ENCODE measurements at places on chromosomes 1 and 21.

DNA sequence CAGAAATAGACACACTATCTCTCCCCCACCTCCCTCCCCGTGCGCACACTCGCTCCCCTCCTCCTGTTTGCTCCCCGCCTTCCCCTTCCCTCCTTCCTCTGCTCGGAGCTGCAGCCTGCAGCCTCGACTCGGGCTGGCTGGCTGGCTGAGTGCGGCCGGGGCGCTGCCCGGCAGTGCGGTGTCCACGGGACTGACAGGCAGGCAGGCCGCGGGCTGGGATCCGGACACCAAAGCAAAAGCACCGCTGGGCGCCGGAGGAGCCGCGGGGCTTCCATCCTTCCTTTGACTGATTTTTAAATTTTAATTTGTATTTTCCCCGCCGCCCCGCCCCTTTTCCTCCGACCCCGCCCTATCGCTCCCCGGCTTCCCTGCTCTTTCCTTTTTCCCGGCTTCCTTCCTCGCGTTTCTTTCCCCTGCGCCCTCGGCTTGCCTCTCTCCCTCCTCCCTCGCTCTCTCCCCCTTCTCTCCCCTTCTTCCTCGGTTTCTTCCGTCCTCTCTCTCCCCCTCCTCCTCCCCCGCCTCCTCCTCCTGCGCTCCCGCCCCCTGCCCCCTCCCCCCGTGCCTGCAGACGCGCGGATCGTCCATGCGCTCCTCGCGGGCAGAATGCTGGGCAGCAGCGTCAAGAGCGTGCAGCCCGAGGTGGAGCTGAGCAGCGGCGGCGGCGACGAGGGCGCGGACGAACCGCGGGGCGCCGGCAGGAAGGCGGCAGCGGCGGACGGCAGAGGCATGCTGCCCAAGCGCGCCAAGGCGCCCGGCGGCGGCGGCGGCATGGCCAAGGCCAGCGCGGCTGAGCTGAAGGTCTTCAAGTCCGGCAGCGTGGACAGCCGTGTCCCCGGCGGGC, 109.4 kb downstream of the NAV1 start:
- DNase-seq, result no peak

GRCh38 chr1:28538286-28538685, 14.6 kb upstream of the TRNAU1AP start:
- DNase-seq, result no peak

DNA sequence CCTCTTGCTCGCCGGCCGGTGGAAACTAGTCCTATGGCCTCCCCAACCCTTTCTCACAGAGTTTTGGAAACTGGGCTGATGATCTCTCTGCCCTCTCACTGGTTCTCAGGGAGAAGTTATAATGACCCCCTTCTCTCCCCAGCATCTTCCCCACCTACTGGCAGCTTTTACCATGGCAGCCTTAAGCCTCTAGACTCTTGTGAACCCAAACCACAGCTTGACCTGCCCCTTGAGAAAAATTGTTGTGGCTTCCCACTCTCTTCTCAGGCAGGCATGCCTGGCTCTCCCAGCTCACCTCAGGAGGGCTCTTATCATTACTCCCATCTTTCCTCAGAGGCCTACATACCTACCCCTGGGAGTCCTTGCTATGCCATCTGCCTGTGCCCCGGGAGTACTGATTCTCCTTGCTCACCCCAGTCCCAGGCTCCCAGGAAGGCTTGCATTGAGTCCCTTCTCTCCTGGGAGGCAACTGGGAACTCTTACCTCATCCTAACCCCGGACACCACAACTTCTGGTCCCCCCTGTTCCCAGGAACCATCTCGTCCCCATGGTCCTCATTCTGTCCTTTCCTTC, 1.6 kb downstream of the NSUN4 start:
- DNase-seq, result no peak

DNA sequence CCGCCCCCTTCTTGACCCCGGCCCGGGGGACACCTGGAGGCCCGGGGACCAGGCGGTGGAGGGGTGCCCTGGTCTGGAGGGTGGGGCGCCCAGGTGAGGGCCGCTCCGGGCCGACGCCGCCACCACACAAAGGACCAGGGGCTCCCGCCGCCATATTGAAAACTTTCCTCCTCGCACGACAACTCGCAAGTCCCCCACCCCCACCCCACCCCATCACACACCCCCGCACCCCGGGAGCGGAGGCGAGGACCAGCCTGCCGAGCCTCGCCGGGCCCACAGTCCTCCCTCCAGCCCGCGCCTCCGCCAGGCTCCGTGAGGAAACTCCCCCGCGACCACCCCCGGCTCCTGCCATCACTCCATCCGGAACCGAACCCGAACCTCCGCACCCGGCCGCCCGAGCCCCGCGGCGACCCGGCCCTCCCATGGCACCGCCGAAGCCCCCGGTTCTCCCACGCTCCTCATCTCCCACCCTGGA, 733 bp downstream of the KDM5B start:
- no peak for DNase-seq

- DNase-seq, result no peak
Measured at GRCh38 chr21:43731891-43732711, 13.2 kb downstream of the PDXK start.

DNA sequence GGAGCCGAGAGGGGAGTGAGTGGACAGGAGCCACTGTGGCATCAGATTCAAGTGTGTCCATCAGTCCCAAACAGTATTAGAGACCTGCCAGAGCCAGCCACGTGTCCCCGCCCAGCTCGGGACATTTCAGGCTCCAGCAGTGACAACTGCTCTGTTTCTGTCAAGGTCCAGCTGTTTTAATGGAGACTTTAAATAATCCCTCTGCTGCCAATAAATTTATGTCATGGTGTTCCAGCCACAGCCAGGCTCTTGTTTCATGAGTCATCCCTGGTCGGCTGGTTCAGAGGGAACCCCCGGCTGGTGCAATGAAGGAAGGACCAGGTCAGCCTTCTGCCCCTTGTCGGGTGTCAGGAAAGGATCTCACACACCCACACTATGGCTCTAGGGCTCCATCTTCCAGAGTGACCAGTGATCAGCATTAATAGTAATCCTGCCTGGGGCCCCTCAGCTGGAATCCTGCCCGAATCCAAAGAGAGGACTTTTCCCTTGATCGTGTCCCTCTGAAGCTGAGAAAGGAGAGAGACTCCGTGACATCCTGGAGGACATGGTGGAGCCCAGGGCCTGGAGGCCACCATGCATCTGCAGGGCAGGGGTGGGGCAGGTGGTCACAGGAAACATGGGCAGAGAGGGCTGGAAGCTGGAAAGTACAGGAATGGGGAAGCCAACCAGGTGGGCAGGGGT, 197.3 kb downstream of the MATN1 start:
- no peak for DNase-seq

DNA sequence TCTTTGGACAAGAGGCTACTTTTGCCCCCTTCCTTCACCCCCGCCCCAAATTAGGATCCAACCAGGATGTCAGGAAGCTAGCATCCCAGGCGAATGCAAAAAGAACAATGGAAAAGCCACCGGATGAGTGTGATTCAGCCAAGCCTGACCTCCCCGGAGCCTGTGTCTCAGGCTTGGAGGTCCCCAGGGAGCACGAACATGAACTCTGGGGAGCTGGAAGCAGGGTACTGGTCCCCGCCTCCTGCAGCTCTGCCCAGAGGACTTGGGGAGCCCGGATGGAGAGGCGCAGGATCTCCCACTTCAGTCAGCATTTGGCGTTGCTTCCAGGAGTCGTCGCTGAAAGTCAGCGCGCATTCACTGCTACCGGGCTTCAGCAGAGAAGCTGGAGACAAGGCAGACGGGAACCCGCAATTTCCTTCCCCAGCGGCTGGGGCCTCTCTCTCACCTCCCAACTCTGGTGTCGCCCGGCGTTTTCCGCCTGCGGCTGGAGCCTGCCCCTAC, 1.8 kb upstream of the TBX15 start:
- DNase-seq, result no peak

DNA sequence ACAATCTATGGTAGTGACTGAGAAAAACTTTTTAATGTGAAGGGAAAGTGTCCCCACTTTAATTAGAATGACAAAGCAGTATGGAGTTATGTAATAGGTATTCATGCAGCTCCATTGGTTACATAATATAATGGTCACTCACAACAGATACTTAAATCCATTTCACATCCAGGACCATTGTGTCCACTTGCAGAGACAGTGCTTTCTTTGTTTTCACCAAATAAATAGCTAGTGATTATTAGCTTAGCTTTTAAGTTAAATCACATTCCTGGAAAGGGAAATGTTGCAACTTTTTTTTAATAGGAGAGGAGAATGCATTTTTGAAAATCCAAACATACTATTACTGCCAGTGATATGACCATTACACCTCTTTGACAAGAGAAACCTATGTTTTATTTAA, 22.9 kb downstream of the RGL1 start:
- no peak for DNase-seq

DNA sequence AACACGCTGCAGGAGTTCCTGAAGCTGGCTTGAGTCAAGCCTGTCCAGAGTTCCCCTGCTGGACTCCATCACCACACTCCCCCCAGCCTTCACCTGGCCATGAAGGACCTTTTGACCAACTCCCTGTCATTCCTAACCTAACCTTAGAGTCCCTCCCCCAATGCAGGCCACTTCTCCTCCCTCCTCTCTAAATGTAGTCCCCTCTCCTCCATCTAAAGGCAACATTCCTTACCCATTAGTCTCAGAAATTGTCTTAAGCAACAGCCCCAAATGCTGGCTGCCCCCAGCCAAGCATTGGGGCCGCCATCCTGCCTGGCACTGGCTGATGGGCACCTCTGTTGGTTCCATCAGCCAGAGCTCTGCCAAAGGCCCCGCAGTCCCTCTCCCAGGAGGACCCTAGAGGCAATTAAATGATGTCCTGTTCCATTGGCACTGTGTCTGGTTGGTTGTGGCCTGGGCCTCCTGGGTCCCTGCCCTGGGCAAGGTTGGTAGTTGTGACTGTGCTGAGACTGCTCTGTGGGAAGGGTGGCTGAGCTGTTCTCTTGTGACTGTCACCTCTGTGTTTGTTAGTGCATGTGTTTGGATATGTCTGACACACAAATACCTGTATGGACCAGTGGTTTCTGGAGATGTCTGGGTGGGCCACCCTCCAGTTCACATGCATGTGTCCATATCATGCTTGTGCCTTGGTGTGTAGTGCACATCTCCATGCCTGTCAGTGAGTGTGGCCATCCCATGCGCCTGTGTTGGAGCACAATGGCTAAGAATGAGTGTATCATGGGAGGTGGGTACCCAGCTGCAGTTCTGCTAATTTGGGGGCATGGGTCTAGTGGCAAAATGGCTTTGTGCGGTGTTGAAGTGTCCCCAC, 1.4 kb downstream of the SH3BGRL3 start:
- DNase-seq, result no peak

DNA sequence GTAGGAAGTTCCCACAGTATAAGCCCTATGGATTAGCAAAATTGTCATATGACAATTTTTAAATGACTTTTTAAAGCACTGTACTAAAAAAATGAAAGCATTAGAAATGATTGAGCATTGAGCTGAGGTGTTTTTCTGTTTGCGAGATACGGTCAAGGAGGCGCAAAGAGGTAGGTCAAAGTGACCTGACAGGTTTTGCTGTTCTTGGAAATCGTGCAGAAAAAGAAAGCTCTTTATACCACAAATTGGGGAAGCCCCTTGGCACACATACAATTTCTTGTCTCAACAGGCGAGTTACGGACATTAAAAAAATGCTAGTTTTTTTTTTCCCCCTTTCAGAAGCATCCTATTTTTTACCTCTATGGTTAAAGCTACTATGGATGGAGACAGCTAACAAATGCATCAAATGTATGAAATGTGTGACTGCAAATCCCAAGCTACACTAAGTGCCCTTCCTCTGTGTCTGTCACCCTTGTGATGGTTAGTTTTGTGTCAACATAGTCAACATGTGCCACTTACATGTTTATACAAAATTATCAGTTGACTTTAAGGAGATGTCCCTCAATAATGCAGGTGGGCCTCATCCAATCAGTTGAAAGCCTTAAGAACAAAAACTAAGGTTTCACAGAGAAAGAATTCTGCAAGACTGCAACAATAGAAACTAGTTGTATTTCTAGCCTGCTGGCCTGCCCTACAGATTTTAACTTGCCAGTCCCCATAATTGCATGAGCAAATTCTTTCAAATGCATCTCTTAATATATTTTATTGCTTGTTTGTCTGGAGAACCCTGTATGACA, 29.3 kb downstream of the CRYZ start:
- DNase-seq, result no peak

- DNase-seq, result no peak
Measured at GRCh38 chr21:16294128-16294527, 564.3 kb downstream of the USP25 start.

DNA sequence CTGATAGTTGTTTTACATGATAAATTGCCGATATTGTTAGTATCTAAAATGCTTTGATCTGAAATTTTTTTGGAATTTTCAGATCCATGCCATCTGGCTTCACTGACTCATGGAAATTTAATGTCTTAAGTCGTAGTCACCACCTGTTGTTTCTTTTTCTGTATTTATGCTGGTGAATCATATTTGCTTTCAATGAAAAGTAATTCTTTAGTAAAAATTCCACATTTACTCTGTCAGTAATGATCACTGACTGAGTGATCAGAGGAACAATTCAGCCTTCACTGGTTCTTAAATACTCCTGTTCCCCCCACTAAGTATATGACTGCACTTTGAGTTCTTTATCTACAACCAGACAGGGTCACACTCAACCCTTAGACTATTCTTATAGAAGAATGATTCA, 185.6 kb upstream of the NRIP1 start:
- no peak for DNase-seq

DNA sequence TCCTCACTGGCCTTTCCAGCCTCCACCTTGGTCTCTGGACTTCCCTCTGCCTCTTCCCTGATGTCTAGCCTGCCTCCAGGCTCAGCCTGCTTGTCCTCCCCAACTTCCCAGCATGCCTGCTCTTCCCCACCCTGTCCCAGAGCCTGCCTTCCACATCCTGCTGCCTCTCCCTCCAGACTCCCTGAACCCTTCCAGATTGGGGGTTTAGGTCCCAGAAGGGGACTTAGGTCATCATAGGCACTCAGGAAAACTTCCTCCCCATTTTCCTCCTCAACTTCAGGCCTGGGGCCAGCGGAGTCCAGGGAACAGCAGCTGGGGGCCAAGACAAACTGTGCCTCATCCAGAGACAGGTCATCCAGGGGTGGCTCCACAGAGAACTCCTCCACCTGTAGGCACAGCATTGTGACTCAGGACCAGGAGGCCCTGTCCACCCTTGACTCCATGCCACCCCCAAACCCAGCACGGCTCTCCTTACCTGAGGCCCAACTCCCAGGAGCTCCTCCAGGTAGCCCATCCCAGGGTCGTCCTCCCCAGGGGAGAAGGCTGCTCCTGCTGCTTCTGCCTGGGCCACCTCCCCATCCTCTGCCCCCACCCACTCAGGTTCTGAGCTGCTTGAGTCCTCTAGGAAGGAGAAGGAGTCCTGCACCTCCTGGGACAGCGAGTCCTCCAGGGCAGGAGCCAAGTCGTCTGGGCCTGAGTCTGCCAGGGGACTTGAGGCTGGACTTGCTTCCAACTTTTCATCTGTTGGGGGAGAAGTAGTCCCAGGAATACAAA, 3.4 kb upstream of the USF1 start:
- DNase-seq, result no peak

DNA sequence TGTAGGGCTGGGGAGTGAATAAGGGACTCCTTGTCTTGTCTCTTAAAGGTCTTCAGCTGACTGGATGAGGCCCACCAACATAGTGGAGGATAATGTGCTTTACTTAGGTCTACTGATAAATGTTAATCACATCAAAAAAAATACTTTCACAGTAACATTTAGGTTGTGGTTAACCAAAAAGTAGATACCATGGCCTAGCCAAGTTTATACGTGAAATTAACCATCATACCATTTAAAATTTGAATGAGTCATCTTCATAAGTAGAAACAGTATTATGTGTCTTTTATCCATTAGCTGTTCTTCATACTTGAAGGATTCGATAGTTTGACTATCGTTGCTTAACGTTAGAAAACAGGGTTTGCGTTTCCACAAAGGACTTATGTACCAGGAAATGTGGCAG, 80.9 kb downstream of the MTR start:
- DNase-seq, result no peak

GRCh38 chr1:147641695-147642592, 28.4 kb downstream of the ACP6 start:
- peak; percentile 57 for DNase-seq

GRCh38 chr1:222749927-222750326, 12.9 kb downstream of the FAM177B start:
- DNase-seq, result no peak
